ENCODE measurements at places on chromosomes 16 and 17.

GRCh38 chr16:58011652-58012051 lies 10.4 kb downstream of the USB1 start:
- peak; percentile 41 for DNase-seq

DNA sequence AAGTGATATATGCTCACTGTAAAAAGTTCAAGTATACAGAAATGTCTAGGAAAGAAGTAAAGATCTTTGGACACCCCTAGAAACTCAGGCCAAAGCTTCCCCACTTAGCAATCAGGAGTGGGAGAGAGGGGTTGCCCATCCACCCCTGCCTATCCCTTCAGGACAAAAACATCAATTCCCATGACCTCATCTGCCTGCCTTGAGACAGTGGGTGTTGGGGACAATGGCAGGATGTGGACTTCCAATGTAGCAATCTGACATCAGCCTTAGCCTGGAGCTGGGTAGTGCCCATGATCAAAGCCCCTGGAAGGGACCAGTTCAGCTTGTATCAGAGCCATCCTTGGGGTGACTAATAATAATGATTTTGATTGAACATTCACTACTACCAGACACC lies 18.1 kb downstream of the ITPRIPL2 start:
- no peak for DNase-seq

- DNase-seq, result peak; percentile 31
Measured at GRCh38 chr17:27294689-27295630, 1.0 kb downstream of the WSB1 start.

DNA sequence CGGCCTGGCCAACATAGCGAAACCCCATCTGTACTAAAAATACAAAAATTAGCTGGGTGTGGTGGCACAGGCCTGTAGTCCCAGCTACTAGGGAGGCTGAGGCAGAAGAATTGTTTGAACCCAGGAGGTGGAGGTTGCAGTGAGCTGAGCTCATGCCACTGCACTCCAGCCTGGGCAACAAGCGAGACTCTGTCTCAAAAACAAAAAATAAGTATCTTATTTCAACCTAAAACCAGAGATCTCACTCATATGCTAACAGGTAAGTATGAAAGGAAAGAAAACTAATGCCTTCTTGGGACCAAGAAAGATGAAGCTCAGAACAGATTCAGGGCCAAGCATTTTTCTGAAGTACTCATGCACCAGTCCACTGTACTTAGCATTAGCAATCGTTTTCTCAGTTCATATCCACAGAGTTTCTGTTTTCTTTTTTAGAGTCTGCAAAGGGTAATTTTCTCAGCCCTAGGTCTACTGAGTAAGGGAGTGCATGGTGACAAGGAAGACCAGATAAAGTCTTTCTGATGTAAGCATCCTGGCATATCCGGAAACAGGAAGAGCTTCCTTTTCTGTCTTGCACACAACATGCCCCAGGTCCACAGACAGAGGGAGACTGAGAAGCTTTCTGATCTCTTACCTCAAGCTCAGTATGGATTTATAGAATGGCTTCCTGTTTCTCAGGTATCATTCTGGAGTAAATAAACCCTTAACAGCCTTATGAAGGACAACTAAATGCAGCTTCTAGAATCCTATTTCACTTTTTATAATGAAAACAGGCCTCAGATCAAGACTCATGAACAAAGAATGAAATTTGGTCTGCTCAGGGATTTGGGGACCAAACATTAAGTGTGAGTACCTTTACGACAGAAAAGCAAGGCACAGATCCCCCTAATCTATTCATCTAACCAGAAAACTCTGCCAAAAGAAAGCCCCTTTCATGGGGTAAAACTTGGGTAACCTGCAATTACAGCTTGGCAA lies 38.7 kb upstream of the FOXJ1 start:
- no peak for DNase-seq

DNA sequence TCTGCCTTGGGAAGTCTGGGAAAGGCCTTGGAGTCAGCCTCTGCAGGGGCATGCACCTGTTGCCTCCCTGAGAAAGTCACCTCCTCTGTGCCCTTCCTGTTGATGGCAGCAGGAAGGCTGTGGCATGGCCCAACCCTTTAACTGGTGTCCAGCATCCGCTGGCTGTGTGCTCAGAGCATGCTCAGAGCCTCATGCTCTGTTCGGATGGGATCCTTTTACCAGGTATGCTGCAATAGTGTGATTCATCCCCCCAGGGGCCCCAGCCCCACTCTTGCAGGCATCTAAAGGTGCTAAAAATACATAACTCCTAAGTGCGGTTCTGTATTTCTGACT lies 24.9 kb downstream of the KLHL36 start:
- DNase-seq, result no peak

DNA sequence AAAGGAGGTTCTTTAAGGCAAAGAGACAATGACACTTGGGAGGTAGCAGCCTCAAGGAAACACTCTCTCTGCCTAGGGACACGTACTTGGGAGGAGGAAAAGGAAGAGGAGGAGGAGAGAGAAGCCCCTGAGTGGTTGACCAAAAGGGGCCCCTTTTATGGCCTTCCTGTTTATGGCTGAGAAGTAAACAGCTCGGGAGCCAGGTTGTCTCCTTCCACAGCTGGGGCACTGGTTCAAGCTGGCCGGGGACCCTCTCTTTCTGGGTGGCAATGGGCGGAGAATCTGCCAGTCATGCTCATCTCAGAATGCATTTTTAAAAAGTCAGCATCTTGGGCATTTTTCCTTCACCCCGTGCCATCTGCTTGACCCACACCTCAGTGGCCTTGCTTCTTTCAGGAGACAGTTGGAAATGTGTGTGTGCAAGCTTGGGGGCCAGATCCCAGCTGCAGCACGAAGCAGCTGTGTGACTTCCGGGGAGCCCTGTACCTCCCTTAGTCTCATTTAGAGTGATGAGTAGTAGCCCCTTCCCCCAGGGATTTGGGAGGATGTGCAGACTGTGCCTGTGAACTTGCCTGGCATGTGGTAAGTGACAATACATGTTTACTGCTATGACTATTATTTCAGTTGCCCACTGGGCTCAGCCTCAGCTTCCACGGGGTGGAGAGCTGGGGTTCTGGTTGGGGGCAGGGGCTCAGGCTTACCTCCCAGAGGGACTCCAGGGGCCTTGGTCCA lies 33.8 kb upstream of the SALL1 start:
- DNase-seq, result no peak

- no peak for DNase-seq
Measured at GRCh38 chr17:80352991-80353665, 61.8 kb upstream of the ENDOV start.

GRCh38 chr16:48155926-48156789 lies at the start of gene ABCC12:
Gene ABCC12 (minus strand): TSS chr16:48155993. CDS start chr16:48146424, 9,569 bp downstream.
- no peak for DNase-seq

DNA sequence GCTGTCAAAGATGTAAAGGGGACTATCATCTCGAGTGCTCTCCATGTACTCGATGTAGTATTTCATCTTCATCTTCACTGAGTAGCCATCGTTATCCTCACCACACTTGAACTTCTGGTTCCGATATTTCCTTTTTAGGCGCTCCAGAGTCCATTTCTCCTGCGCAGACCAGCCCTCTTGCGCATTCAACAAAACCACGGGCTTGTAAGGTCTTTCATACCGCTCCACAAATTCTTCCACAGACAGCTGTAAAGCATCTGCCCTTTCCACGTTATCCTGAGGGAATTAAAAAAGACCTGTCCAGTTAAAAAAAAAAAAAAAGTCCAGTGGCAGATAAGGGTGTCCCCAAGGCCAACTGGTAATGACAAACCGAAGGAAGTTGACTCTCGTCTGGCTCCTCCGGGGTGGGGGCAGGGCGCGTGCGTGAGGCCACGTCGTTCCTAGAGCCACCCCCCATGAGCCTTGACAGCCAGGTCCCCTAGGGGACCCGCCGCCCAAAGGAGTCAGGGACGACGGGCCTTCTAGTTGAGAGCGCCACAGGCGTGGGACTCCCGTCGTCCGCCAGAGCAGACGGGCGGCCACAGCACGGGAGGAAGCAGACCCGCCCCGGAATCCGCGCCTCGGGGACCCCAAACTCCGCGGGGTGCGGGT lies 701 bp downstream of the JMJD6 start:
- peak; percentile 43 for DNase-seq

DNA sequence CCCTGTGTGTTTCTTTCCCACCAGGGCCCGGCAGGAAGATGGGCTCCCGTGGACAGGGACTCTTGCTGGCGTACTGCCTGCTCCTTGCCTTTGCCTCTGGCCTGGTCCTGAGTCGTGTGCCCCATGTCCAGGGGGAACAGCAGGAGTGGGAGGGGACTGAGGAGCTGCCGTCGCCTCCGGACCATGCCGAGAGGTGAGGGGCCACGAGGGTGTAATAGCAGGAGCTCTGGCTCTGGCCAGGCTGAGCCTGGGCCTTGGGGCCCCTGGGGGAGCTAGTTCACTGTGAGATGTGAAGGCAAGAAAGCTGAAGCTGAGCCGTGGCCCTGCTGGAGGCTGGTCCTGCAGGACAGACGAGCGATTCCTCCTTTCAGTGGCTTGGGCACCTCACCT lies 20.0 kb downstream of the C1QTNF1 start:
- DNase-seq, result no peak

GRCh38 chr16:19436540-19436939 lies 18.9 kb downstream of the TMC5 start:
- DNase-seq, result no peak

DNA sequence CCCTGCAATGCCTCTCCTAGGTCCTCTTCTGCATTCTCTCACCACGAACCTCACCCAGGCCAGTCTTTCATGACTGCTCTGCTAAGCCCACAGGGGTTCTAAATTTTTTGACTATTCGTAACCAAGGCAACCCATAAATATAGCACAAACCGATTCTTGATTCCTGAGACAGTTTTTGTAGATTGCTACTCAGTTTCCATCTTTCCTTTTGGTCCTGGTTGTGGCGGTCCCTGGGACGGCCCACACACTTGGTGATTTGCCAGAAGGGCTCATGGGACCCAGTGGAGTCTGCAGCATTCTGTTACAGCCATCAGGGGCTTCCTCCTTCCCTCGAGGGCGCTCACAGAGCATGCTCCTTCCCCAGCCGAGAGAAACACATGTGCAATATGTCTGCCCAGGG lies 23.4 kb upstream of the MGAT5B start:
- no peak for DNase-seq

DNA sequence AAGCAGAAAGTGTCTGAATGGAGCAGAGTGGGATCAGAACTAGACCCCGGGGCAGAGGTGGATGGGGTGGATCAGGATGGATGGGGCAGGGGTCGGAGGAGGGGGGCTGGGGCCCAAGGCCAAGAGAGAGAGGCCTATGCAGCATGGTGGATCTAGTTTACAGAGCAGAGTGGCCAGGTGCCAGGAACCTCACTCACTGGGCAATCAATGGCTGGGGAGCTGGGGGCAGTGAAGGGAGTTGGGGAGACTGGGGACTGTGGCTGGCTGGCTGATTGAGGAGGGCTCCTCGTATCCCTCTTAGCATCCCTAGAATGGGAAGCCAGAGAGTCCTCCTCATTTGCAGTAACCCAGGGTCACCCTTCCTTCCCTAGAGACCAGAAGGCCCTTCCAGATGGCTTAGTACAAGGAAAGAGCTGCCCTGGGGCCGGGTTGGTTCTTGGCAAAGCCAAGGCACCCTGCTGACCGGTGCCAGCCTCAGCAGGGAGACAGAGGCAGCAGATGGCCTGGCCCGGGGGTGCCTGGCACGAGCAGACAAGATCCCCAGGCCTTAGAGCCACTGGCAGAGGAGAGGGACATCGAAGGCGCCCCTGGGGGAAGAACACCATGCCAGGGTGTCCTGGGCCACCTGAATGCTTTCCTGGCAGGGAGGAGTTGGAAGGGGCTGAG lies 36.8 kb downstream of the SRCIN1 start:
- DNase-seq, result no peak

DNA sequence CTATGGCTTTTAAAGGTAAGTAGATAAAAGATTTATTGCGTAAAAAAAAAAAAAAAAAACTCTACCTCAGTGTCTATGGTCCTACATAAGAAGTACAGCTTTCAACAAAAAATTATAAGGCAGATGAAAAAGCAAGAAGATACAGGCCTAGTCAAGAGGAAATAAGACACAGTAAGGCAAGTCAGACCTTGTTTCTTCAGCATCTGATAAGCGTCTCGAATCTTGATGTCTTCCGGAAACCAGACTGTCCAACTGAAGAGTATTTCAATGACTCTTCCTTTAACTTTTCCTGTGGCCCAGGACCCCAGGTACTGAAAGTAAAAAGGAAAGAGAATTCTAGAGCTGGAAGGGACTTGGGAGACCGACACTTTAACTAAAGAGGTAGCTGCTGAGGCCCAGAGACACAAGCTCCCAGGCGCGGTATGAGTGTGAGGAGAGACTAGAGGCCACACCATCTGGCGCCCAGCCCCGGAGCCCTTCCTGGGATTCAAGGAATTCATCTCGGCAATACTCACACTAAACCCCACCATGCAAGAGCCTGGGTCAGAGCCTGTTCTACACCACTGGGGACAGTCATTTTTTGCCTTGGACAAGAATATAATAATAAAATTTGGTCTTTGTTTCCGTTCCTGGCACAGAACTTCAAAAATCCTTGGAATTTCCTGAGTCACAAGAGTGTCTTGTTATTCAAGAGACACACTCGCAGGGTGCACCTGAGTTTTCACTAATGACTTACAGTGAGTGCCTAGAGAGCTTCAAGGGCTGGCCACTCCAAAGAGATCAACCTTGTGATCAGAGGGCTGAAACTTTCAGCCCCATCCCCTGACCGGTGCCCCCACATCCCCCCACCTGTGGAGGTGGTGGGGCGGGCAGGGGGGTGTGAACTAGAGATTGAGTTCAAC lies 18.6 kb downstream of the GGA2 start:
- DNase-seq, result no peak

DNA sequence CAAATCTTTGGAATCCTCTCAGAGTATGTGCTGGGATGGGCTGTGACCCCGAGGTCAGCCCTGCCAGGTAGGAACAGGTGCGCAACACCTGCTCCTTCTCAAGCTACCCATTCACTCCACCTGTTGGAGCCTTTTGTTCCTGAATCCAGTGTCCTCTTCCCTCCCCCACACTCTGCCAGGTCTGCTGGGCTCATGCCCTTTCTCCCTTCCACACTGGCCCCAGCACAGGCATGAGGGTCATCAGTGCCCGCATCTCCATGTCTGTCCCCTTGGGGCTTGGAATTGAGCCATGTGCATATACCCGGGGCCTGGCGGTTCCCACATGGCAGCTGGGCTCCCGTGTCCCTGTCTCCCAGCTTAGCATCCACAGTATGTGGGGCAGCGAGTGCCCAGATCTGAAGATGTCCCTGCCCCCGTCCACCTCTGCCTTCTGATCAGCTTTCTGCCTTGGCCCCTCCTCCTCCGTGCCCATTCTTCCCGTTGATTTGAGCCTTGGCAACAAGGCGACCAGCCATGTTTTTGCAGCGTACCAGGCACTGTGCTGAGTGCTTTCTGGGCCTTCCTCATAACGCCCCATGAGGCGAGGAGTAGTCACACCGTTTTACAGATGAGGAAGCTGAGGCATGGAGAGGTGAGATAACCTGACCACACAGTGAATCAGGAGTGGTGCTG lies 102.2 kb downstream of the RAP1GAP2 start:
- DNase-seq, result no peak

DNA sequence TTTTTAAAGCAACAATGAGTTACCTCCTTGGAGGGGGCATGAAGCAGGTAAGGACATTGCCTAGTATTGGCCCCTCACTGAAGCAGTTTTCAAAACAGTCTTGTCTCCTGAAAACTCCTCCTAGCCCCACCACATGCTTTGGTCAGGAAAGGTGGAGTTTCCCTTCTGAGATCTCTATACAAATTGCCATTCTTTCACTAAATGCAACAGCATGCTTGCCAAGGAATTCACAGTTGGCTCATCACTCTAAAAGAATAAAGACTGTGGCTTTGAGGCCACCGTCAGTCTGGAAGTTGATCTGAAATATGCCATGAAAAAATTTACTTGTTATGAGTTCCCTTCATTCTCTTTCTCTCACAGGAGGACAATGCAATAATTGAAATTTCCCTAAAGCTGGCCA lies 4.2 kb downstream of the TTC19 start:
- no peak for DNase-seq

All from HepG2 (cell line).